Progenitor cell of endocrine pancreas (in vitro differentiated cells): ENCODE measurements at places on chromosomes 1 and 21.

GRCh38 chr1:173477286-173478093 is at the start of gene PRDX6:
TSS of gene PRDX6 (plus strand) at chr1:173477335. CDS start at chr1:173477398, 63 bp downstream.
- H3K27me3 ChIP-seq = no peaks in the 10 kb centered on the region
- H3K4me3 ChIP-seq = peak within 1 kb of the TSS; percentile 93
- H3K4me1 ChIP-seq = peaks cover 55% of the 10 kb centered on the region
- peaks cover 22% of the 10 kb centered on the region for H3K36me3 ChIP-seq

GRCh38 chr1:55049914-55050278 is 10.5 kb downstream of the PCSK9 start:
- H3K4me1 ChIP-seq = peaks cover 11% of the 10 kb centered on the region
- no peaks in the 10 kb centered on the region for H3K27me3 ChIP-seq
- peaks cover 2% of the 10 kb centered on the region for H3K36me3 ChIP-seq

GRCh38 chr1:210360852-210361477 is 32.3 kb downstream of the HHAT start:
- no peak overlapping the region for H3K4me3 ChIP-seq
- no peak for DNase-seq
- no peaks in the 10 kb centered on the region for H3K27me3 ChIP-seq
- H3K27ac ChIP-seq = no peak overlapping the region
- no peaks in the 10 kb centered on the region for H3K36me3 ChIP-seq
- H3K4me1 ChIP-seq = peaks cover 7% of the 10 kb centered on the region

DNA sequence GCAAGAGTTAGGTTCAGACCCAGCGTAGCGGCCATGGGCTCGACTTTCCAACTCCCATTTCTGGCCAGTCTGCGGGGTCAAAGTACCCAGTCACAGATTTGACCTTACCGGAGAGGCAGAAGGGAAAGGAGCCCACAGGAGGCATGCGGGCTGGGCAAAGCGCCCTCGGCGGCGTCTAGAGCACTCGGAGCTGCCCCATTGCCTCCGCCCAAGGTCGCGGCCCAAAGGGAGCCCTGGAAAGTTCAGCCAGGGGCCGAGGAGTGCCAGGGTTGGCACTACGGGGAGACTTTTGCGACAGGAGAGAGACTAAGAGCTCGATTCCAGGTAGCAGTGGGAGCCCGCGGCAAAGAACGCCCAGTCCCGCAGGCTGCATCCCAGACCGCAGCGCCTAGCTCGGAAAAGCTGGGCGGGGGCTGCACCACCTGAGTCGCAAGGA is 896 bp downstream of the KANK4 start:
- H3K4me3 ChIP-seq = peak overlapping the region; percentile 70
- DNase-seq = no peak
- H3K27me3 ChIP-seq = peaks cover 72% of the 10 kb centered on the region
- no peaks in the 10 kb centered on the region for H3K4me1 ChIP-seq
- no peaks in the 10 kb centered on the region for H3K36me3 ChIP-seq
- H3K27ac ChIP-seq = no peak overlapping the region

GRCh38 chr1:236120721-236121153 is 21.6 kb upstream of the GPR137B start:
- H3K4me3 ChIP-seq = no peak overlapping the region
- no peaks in the 10 kb centered on the region for H3K36me3 ChIP-seq
- H3K27ac ChIP-seq = no peak overlapping the region
- peaks cover 15% of the 10 kb centered on the region for H3K27me3 ChIP-seq
